ENCODE measurements at places on chromosomes 7 and 10.

GRCh38 chr7:44912775-44913347 lies 27.5 kb upstream of the PURB start:
- no peak for DNase-seq

GRCh38 chr10:76296957-76297356 lies 865.5 kb downstream of the LRMDA start:
- no peak for DNase-seq

DNA sequence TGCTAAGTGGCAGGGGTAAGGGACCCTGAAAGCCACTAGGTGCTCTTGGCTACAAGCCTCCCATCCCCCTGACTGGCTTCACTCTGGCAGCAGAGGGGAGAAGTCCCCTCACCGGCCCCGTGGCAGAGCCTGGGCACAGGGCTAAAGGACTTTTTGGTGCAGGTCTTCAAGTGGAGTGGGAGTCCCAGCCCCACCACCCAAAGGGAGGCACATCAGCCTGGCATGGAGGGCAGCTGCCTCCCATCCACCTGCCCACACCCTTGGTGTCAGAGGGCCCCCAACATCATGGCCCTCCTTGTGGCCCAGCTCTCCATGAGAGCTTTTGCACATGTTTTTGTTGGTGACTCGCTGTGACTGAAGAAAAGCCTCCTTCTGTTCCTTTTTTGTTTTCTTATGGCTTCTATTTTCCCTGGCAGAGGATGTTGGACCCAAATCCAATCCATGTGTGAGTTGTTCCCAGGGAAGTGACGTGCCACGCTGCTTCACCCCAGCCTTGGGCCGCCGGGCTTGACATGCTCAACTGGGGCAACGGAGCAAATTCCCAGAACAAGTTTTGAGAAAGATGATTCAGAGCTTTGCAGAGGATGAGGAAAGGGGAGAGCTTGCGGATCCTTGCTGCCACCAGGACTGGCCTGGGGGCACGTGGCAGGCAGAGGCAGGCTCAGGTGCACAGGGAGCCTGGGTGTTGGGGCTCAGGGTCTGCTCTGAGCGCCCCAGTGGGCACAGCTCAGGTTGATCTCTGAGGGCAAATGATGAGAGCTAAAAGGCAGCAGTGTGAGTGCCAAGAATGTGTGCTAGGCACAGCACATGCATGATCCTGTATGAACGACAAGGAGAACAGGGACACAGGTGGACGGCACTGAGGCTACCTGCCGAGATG lies 1.9 kb upstream of the AEBP1 start:
- DNase-seq: no peak

DNA sequence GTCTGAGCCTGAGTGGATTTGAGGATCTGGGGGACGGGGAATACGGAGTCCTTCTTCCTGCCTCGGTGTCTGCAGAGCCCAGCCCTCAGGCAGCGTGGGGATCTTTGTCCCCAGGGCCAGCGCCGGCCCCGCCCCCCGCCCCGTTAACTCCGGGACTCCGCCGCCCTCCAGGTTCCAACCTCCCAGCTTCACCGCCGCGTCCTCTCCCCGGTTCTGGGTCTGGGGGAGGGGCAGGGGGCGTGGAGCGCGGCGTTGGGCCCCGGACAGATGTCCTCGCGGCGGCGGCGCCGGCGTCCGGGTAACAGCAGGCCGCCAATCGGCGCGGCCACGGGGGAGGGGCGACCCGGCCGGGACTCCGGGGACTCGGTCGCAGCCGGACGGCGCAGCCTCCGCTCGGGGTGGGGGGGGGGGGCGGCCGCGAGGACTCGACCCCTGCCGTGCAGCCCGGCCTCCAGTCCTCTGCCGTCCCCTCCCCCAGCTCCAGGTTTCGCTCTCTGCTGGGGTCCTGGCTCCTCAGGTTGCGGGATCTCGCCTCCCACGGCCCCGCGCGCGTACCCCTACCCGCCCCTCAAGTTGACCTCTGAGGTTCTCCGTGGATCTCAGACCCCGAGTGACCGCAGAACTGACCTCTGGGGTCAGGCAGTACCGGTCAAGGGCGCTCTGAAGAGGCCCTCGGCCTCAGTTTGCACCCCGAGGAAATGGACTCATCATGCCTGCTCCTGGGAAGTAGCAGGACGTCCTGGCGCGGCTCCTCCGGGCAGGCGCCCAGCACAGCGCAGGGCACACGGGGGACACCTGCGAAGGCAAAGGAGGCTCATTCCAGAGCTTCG lies 2.3 kb upstream of the ELFN1 start:
- DNase-seq: no peak

GRCh38 chr10:71436268-71437125 lies 39.8 kb downstream of the CDH23 start:
- DNase-seq: no peak

DNA sequence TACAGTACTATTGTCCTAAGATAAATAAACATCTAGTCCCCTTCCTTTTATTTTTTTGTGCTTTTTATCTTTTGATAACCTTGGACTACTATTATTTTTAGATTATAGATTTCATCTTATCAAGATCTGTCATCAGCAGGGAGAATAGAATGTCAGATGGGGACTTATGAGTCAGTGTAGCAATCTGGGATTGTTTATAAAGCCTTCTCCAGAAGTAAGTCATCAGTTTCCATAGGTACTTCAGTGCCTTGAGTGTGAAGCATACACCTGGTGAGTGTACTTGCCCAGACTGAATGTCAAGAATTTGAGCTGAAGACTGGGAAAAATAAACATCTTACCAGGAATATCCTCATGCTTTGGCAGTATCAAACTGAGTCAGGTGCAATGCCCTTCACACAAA lies 2.1 kb downstream of the CASD1 start:
- no peak for DNase-seq

DNA sequence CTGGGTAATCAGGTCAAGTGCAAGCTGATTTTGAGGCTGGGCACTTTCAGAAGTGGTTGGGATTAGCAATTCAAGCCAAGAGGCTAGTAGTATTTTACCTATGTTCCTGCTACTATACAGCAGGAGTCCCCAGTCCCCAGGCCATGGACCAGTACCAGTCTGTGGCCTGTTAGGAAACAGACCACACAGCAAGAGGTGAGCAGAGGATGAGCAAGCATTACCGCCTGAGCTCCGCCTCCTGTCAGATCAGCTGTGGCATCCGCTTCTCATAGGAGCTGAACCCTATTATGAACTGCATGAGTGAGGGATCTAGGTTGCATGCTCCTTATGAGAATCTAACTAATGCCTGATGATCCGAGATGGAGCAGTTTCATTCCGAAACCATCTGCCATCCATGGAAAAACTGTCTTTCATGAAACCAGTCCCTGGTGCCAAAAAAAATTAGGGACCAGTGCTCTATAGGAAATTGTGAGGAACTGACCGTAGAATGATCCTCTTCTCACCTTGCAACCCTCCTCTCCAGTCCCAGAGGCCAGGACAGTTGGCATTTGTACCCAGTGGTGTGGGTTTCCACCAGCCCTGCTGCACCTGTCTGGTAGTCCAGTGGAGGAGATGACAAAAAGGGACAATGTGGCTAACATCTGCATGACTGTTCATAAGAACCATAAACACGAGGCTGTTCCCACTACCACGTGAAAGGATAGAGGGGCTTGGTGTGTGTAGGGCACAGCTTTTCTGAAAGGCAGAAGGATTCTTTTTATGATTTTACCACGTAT lies 172.5 kb downstream of the KIAA1217 start:
- no peak for DNase-seq

DNA sequence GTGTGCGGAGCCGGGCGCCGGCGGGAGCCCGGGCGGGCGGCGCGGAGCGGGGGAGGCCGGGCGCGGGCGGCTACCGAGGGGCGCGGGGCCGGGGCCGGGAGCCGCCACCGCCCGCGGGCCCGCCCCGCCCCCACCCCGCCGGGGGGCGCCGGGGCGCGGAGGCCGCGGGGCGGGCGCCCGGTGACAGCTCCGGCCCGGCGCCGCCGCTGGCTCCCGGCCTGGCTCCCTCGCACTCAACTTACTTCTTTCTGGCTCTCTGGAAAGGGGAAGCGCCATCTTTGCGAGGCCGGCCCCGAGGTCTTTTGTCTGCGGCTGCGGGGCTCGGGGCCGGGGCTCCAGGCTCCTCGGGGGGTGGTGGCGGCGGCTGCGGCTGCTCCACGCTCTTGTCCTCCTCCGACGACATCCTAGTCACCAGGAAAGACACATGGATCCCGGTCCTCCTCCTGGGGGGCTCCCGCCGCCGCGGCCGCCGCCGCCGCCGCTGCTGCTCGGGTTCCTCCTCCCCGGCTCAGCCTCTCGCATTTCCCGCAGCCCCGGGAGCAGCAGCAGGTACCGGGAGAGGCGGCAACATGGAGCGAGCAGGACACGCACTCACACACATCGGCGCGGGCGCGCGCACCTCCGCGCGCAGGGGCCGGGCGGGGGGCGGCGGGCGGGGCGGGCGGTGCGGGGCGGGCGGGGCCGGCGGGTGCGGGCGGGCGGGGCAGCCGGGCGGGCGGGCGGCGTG lies at the start of gene KMT2C:
TSS of gene KMT2C (minus strand) at position 620 of the 727 bp plus-strand sequence. CDS start at position 403, 217 bp downstream.
- peak; percentile 15 for DNase-seq

DNA sequence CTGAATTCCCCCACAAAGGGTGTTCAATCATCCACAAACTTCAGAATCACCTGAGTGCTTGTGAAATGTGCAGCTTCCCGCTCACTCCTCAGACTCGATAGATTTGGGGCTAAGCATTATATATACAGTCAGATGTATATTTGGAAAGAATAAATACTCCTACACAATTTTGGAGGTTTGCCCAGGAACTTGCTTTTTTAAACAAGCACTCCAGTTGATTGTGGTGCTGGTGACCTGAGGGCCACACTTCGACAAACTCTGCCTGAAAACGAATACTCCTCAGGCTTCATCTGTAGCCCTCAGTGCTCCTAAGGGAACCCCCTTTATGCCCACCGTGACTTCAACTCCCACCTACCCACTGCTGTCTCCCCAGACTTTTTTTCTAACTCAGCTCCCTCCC lies 211.6 kb downstream of the INHBA start:
- DNase-seq: no peak

DNA sequence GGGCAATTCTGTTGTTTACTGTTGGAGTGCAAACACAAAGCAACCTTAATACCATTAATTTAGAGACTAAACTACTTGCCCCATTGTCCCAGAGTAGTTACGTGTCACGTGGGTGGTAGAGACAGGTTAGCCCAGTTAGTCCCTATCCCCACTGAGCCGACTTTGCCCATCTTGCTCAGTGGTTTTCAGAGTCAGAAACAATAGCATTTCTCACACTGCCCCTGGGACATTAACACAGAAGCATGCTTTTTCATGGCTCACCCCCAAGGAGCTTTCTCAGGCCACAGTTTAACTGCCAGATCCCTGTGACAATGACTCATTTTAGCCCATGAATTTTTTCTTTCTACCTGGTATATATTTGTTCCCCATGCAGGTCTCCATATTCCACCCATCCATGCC lies 271.0 kb downstream of the POU6F2 start:
- no peak for DNase-seq

- DNase-seq: no peak
Measured at GRCh38 chr10:130336617-130337304, 200.6 kb downstream of the GLRX3 start.

- no peak for DNase-seq
Measured at GRCh38 chr10:3803295-3803926, 18.4 kb upstream of the KLF6 start.

DNA sequence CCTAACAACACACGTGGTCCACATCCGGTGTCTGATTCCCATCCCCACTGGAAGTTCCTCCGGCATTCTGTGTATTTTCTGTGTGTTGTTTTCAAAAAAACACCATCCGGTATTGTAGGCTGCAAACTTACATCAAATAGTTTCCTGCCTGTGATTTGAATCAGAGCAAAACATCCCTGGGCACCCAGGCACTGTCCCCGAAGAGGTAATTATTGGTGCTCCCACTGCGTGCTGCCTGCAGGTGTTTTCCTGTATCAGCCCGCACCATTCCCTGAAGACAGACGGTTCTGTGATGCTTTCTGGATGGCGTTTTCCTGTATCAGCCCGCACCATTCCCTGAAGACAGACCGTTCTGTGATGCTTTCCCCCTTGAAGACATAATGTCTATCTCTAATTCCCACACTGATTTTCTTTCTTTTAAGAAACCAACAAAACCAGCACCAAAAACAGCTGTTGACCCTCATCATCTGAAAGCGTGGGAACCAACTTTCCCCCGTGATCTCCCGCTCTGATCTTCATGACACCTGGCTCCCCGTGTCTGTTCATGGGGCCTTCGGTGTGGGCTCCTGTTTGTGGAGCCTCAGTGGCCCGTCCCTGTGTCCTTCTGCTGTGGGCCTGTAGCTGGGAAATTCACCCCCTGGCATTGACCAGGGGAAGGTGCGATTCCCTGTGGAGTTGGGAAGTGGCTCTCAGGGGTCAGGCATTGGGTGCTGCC lies 205.3 kb downstream of the ADARB2 start:
- DNase-seq: no peak

- no peak for DNase-seq
Measured at GRCh38 chr10:74683067-74683466, 143.3 kb upstream of the KAT6B start.

DNA sequence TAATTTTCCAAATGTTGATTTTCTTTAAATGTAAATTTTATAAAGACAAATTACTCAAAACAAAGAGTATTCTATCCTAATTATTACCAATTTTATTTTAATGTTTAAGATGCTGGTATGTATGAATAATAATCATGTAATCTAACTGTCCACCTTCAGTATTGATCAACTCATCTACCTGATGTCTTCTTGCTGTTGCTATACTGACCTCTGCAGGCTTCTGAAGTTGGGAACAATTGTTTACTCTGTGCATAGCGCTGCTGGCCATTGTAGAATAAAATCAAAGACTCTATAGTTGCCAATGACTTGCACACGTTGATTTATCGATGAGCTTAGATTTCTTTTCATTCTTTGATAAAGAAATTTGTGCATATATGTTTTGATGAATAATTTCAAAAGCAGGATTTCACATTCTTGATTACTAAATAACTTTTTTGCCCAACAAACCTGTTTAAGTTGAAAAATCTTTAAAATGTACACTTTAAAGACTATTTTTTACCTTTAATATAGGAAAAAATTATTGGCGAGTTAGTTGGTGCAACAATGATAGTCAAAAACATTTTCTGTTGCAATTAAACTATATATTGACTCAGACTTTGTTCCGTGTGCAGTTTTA lies 282.3 kb downstream of the TFEC start:
- DNase-seq: no peak

DNA sequence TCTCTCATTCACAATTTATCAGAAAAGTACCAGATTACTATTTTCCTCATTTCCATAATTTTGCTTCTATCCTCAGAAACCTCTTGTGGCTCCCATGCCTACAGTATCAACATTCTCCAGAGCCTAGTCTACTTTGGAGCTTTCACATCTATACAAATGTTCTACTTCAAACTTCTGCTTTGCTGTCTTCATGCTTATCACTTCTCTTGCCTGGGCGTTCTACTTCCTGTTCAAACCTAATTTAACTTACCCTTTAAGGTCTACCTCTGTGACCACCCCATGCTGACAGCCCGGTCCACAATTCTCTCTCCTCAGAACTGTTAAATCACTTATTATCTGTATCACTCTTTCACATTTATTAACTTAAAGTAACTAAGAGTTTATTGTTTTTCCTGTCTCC lies 6.1 kb upstream of the PTPN12 start:
- no peak for DNase-seq

GRCh38 chr10:90579602-90580242 lies 278.1 kb downstream of the HTR7 start:
- no peak for DNase-seq

GRCh38 chr7:117273814-117274225 lies 49.0 kb downstream of the WNT2 start:
- no peak for DNase-seq

- no peak for DNase-seq
Measured at GRCh38 chr7:24907311-24907886, 72.6 kb downstream of the OSBPL3 start.

- no peak for DNase-seq
Measured at GRCh38 chr10:13272164-13272571, 27.7 kb downstream of the PHYH start.

GRCh38 chr10:132475086-132475485 lies 62.5 kb upstream of the INPP5A start:
- DNase-seq: no peak

Measured in stimulated activated CD4-positive, alpha-beta T cell treated with anti-CD3 and anti-CD28 coated beads, Interleukin-12 subunit alpha, Interleukin-12 subunit beta, amount 100 ng/mL, for 24 hours (primary cell).